ENCODE measurements at places on chromosomes 5 and 9.

GRCh38 chr5:56160723-56161438, 72.2 kb downstream of the ANKRD55 start:
- no peak for DNase-seq

DNA sequence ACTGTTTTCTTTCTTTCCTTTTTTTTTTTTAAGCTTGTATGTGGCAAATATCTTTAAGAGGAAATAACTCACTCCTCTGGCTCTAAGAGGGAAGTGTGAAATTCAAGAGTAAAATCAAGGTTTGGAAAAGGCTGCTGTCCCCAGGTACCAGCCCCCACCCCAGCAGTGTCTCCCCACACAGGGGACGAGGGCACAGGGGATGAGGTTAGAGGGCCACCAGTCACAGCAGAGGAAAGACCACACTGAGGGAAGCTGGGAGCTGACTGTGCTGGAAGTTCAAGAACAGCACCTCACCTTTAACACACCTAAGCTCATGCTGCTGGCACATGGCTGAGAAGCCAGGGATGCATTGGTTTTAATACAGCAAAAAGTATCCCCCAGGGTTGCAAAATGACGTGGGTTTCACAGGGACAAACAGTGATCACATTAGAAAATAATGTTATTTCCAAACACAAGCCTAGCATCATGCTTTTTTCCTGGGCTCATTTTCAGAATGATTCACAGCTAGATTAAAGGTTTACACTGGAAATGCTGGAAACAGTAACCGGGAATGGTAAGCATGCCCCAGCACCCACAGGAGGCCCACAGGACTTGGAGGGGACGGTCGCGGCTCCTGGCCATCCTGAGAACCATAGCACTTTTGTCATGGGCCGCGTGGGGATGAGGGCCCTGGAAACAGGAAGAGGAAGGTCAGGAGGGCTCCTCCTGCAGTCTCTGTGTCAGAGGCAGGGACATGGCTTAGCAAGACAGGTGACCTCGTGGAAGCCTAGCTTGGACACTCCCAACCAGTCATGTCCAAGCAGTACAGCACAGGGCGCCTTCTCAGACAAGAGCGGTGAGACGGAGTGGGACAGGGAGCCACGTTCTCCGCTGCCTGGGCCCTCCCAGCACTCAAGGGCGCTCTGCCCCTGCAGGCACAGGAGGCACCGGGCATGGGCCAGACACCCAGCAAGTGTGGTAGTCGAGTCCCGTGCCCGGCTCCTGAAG, 6.9 kb downstream of the LPCAT1 start:
- peak; percentile 65 for DNase-seq

DNA sequence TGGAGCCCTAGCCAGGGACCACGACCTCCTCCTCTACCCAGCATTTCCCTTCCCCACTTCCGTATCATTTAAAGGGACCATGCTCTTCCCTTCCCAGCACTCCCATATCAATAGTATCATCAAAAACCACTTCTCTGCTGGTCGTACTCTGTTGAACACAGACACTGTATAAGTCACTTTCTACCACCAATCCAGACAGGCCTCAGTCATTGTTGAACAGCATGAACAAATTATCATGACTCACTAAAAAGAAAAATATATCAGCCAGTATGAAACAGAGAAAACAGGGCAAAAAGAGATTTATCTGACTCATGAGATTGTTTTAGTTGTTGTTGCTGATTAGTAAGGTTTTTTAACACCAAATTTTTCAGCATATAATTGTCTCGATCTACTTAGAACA, 89.8 kb downstream of the CDKN2A start:
- DNase-seq = no peak

GRCh38 chr5:171649075-171649401, 136.6 kb upstream of the SMIM23 start:
- DNase-seq = no peak

DNA sequence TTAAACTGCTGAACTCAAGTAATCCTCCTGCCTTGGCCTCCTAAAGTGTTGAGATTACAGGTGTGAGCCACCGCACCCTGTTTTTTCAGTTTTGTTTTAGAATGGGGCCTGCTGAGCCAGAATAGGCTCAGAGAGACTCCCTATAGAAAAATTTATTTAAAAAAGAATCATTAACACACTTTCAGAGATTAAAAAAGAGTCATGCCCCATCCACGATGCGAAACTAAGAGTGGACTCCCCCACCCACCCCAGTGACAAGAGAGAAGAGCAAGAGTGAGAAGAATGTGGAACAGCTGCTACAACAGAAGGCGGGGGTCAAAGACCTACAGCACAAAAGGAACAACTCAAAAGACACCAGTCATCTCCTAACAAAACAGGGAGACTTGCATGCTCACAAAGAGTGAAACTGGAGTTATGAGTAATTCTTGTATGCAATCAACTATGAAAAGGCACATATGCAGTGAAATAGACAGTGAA, 47.2 kb downstream of the GLDC start:
- no peak for DNase-seq

DNA sequence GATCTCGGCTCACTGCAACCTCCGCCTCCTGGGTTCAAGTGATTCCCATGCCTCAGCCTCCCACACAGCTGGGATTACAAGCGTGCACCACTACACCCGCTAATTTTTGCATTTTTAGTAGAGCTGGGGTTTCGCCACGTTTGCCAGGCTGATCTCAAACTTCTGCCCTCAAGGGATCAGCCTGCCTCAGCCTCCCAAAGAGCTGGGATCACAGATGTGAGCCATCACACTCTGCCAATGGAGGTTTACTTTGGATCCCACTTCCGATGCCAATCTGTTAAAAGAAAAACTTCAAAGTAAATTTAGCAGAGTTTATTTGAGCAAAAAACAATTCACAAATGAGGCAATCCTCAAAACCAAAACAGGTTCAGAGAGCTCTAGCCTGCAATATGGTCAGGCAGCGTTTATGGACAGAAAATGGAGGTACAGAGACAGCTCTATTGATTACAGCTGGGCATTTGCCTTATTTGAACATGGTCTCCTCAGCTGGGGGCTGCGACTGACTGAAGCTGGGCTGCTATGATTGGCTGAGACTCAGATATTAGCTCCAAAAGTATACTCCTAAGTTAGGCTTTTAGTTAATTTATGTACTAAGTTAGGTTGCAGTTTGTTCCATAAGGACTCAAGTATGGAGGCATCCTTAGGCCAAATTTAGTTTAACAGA, 18.6 kb upstream of the UBTD2 start:
- DNase-seq = no peak

GRCh38 chr5:88116396-88116795, 152.2 kb downstream of the TMEM161B start:
- DNase-seq = no peak

DNA sequence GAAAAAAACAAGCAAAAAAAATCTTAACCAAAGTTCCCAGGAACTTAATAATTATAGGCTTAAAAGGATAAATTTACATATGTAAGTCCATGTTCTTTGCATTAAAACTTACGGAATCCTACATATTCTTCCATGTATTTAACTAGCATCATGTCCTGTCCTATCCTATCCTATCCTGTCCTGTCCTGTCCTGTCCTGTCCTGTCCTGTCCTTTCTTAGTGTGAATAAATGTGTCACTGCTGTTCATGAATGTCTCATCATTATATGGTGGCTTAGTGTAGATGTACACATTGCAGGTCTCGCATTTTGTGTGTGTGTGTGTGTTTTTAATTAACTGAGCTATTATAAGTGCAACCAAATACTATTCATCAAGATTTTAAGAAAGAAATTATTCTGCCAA, 90.0 kb downstream of the TMEM167A start:
- no peak for DNase-seq

DNA sequence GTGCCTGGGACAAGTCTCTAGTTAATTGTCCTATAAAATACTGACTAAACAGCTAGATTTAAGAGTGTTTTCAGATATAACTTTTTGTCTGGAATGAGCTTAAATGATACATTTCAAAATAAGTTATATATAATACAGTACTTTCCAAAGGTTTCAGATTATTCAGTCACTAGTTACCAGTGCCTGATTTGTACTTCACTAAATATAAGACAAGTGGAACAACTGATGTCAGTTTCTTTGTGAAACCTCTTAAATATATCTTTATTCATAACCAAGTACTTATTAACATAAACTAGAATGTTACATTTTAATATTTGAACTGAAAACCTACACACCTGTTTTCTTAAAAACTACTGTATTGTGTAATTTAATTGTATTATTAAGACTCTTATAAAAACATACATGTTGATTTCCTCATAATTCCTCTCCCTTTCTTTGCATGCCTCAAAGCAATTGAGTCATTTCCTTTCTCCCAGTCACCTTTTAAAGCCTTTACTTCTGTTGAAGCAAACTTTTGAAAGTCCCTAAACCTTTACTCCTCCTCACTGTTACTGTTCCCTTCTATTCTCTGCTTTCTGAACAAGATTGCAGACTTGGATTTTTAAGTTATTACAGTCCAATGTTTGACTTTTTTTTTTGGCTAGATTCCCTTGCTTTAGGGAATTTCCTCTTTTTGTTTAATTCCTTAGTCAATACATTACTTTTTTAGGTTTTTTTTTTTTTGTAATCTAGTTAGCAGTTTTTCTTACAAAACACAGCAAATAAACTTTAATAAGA, 8.7 kb upstream of the SEMA6A start:
- DNase-seq = no peak

GRCh38 chr5:110262749-110263148, 463.7 kb downstream of the TMEM232 start:
- no peak for DNase-seq

GRCh38 chr9:89010056-89010455, 18.8 kb downstream of the S1PR3 start:
- DNase-seq = no peak

- DNase-seq = no peak
Measured at GRCh38 chr5:307794-308579, 13.5 kb upstream of the AHRR start.

GRCh38 chr5:143055596-143056338, 285.6 kb downstream of the ARHGAP26 start:
- DNase-seq = no peak

DNA sequence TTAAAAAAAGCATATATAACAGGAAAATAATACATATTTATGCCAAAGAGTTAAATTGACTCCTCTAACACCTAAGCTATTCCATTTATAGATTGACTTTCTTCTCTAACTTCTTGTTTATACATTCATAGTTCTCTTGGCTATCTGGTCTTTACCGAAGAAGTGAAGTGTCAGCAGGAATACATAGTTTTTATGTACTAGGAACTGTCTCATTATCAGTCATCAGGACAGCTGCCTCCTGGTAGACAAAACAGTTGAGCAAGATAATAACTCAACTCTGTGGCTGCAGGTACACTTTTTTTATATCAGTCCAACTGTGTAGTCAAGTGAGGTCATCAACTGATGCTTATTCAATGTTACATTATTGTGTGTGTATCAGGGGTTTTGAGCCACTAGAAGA, 1436.0 kb upstream of the NUDT12 start:
- no peak for DNase-seq

GRCh38 chr9:114791736-114792135, 14.1 kb downstream of the TNFSF15 start:
- no peak for DNase-seq

DNA sequence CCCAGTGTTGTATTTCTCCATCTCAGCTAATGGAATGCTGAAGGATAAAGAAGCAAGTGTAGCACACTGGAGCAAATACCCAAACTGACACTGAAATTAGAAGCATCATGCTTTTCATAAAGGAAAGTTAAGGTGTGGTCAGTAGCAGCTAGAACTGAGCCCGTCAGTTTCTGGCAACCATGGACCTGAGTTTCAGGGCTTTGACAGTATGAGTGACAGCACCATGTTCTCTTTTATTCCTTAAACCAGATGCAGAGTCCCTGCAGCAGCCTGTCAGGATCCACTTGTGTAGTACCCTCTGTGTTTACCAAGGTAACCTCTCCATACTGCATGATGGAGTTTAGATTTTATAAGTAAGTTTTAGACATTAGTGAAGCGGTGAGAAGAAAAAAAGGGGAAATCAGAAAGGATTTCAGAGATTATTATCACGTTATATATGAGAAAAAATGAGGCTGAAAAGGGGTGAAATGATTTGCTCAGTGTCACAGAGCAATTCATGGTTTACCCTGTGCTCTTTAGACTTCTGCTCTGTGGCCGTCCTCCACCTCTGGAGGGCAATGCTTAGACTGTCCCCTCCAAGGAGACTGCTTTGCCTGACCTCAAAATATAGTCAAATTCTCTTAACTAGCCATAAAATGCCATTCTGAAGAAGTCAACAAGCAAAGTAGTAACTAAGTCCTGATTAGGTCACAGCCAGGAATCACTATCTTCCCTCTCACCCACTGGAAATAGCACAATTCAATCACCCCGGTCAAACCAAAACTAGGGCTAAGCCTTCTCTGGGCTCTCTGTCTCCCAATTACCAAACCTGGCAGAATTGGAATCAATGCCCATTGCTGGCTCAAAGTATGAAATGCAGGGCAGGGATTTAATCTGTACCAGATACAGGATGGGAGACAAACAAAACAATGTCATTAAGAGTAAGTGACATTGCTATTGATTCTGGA, 10.5 kb upstream of the MYOT start:
- DNase-seq = no peak

- no peak for DNase-seq
Measured at GRCh38 chr9:109852556-109852955, 72.6 kb downstream of the PALM2AKAP2 start.

DNA sequence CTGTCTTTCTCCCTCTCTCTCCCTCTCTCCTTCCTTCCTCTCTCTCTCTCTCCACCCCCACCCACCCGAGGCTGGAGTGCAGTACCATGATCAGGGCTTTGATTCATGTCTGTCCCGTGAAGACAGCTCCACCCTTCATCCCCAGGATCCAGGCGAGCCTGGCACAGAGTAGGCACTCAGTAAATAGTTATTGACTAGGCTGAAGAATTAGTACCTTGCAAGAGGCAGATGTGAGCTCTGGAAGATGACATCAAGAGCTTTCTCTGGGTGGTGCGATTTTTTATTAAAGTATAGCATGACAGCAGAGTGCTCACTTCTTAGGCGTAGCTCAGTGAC, 24.0 kb upstream of the WDR38 start:
- no peak for DNase-seq

DNA sequence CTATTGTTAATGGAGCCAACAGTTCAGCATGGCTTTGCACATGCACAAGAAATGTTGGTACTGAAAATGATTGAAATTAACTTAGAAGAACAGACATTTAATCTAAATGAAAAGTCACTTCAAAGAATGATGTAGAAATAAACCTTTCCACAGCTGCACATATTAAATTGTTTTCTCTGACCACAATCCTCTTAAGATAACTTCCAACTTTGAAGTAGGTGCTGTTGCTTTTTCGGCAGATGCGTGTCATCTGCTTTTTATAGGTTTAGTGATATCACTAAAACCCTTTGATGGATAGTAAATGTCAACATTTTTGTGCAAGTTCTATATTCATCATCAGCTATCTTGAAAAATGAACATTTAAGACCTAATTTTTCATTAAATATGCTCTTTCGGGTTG, 25.3 kb upstream of the SLC1A3 start:
- DNase-seq = no peak

GRCh38 chr9:92627651-92628050, 42.3 kb downstream of the IPPK start:
- no peak for DNase-seq
